ENCODE measurements at places on chromosomes 11 and 22.

DNA sequence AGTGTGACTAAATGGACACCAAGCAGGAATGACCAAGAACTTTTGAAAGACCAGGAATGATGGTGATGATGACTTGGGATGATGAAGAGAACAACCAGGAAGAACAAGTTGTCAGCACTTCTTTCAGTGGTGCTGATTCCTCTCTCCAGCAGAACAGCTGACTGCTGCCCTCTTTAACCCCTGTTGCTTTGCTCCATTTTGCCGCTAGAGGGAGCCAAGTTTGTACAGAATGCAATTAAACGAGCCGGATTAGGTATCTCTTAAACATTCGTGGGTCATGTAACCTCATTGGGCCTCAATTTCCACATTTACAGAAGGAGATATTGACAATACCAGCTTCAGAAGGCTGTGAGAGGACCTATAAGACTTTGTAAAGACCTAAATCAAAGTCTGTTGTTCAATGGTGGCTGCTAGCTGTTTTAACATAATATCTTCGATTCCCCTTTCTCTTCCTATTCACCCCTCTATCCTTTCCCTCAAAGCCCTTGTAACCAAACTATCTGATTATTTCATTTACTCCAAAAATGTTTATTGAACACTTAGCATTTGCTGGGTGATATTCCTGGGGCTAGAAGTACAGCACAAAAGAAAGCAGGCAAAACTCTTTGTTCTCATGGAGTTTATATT lies 1.9 kb downstream of the OR4S1 start:
- no peak for DNase-seq

GRCh38 chr11:134387501-134387900 lies 24.5 kb downstream of the B3GAT1 start:
- DNase-seq, result no peak

GRCh38 chr22:28943501-28943879 lies 60.1 kb downstream of the ZNRF3 start:
- no peak for DNase-seq

DNA sequence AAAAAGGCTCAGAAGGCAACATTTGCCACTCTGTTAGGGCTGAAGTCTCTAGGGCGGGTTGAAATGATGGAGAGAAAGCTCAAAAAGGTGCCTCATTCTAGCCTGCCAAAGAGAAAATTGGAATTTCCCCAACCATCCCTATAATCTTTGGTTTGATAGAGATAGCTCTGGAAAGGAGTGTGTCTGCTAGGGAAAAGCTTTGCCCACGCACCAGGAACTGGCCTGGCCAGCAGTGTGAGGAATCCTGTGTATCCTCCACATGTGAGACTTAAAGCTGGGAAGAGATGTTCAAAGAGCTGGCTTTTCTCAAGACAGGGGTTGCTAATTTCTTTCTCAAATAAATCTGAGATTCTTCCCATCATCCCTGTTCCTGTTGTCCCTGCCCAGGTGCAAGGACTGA lies 193.7 kb downstream of the OPCML start:
- DNase-seq, result no peak

DNA sequence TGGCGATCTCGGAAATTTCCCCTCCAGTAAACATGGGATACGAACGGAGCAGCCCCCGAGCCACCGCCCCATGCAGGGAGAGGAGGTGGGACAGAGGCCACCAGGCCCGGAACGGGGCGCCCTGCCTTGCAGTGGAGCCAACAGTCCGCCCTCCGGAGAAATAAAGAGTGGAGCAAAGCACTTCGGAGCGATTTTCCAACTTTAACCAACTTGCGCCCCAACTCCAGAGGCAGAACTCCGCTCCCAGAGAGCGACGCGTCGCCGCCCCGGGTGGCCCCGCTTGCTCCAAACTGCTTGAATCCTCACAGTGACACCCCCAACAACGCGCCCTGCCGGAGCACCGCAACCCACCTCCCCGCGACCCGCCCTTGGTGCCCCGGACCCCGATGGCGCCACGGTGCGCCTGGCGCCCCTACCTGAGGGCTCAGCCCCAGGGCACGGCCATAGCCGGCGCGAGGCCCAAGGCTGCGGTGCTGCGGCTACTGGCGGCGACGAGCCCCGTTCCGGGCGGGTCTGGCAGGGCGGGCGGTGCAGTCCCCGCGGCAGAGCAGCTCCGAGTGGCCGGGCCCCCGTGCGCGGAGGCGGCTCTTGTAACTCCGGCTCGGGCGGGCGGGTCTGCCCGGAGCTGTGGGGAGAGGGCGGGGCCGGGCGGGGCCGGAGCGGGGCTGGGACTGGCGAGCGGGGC lies at the start of gene AHNAK:
Gene AHNAK (minus strand): TSS at position 563 of the 685 bp plus-strand sequence. CDS start 10,708 bp downstream, outside the sequence.
- no peak for DNase-seq

DNA sequence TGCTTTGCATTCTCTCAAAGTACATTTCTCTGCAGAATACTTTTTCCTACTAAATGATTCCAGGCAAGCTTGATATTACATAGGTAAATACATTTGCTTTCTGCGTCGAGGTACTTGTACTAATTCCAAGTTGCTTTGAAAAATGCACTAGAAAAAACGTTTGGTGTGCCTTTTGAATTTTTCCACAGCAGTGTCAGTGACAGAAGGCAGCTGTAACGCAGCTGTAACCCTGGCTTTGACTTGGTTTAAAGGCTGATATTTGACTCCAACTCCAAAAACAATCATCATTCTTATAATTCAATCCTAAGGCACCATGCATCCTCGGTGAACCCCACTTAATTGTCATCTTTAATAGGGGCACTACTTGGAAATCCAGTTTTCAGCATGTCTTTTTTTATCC lies 125.0 kb downstream of the MAML2 start:
- no peak for DNase-seq

DNA sequence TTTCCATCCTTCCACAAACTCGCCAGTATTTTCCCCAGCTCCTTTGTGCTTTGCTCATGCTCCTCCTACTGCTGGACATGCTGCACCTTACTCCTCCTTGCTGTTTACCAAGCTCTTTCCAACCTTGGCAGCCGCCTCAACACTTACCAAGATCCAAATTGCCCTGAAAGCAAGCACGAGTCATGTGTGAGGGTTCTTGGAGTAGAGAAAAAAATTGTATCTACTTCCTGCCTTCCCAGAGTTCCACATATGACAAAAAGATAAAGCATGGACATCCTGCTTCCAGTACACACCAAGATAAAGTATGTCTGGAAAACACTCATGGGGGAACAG lies 767.5 kb downstream of the NTM start:
- no peak for DNase-seq
